GOT3 (cell line): ENCODE measurements at places on chromosomes 1 and 21.
A peak's percentile ranks its signal among the peaks of the same experiment; 100 is the strongest.

- no peak for DNase-seq
These were observed 282.1 kb upstream of the LYPLAL1 start for GRCh38 chr1:218891577-218891976.

DNA sequence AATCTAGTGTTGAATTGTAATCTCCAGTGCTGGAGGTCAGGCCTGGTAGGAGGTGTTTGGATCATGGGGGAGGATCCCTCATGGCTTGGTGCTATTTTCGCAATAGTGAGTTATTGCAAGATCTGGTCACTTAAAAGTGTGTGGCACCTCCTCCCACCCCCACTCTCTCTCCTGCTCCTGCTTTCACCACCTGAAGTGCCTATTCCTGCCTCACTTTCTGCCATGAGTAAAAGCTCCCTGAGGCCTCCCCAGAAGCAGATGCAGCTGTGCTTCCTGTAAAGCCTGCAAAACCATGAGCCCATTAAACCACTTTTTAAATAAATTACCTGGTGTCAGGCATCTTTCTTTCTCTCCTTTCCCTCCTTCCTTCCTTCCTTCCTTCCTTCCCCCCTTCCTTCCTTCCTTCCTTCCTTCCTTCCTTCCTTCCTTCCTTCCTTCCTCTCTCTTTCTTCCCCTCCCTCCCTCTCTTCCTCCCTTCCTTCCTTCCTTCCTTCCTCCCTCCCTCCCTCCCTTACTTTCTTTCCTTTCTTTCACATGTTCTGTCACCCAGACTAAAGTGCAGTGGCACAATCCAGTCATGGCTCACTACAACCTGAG lies 172.4 kb downstream of the C1orf21 start:
- no peak for DNase-seq

DNA sequence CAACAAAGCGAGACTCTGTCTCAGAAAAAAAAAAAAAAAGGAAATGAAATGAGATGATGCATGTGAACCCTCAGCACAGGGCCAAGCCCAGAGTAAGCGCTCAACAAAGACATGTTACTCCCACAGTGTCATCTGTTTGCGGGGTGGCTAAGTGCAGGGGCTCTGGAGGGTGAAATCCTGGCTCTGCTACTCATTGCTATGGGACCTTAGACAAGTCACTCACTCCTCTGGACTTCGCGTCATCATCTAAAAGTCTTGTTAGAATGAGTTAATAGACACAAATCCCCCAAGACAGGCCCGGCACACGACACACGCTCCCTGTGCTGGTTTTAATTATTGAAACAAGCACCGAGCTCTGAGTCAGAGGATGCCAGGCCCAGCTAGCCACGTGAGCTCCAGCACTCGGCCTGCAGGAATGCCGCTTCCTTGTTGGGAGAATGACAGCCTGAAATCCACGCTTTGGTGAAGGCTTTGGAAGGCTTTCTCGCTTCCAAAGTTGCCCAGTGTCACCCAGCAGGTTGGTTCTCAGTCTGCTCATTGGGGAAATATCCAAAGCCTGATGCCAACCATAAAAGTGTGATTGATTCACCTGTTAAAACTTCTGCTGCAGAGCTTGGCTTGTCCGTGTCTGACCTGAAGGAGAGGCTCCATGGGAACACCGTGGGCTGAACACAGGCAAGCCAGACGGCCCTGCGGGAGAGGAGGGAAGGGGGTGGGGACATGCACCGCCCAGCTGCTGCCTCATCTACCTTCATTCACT lies 36.7 kb upstream of the TARDBP start:
- peak; percentile 15 for DNase-seq

GRCh38 chr1:206710460-206710823 lies 25.7 kb downstream of the MAPKAPK2 start:
- no peak for DNase-seq

GRCh38 chr1:245428681-245429080 lies 273.9 kb downstream of the KIF26B start:
- DNase-seq: no peak

DNA sequence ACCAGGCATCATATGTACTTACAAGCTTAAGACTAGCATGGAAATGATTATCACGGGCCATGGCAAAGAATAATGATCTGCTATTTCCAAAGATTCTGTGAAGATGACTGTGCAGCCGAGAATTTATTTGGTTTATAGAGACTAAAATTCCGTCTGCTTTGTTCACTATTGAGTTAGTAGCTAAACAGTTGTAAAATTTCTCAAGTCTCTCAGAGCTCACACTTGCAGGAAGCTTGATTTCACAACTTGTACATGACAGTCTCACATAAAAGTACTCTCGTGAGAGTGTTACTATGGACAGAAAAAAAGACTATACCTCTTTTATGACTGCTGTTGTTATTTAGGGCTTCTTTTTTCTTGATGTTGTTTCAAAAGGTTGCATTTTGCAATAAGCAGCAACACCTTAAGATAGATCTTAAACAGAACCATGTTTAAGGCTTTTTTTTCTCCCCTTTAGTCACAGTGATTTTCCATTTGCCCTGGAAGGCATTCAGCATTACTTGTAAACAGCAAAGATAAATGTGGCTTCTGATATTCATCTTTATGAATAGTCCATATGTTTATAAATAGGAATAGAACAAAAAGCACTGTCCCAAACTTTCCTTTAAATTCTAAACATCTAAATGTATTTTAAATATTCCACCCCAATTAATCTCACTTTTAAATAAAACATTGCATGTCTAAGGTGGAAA lies 24.8 kb downstream of the ST6GALNAC5 start:
- DNase-seq: no peak

- DNase-seq: no peak
These were observed 15.1 kb downstream of the MIGA1 start for GRCh38 chr1:77794550-77794949.

- no peak for DNase-seq
These were observed 1.0 kb downstream of the GALNT2 start for GRCh38 chr1:230067871-230068620.

DNA sequence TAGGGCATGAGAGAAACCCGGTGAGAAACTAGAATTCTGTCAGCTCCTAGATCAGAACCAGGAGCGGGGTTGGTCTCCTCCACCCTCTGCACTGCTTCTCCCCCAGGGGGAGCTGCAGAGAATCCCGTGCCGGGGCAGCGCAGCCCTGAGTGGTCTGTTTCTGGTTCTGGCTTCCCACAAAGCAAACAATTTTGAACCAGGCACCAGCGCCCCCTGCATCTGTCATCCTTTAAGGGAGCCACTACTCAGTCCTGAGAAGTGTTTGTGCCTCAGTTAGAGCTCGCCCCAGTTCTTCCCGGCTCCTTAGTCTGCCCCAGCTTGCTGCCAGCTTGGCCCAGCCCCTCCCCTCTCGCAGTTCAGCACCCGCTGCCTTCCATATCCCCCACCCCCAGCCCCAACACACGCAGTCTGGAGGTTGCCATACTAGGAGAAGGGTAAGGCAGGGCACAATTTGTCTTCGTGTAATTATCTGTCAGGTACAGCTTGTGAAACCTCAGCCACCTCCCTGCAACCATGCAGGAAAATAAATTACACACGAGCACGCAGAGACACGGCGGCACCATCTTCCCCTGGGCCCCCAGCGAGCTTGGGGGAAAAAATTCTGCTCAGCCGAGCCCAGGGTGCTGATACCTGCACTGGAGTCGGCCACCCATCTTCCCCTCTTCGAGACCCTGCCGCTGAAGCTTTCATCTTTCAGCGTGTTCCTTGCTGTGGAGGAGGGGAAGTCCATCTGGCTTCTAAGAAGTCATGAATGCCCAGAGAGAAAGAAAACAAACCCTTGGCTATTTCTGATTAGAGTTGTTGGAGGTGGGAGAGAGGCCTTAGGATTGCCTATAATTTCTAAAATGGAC lies 62.6 kb upstream of the CD1D start:
- peak; percentile 13 for DNase-seq
